NAMALWA (cell line): ENCODE measurements at places on chromosomes 16 and 17.

GRCh38 chr16:4574919-4575705 is 19.0 kb downstream of the C16orf96 start:
- DNase-seq, result no peak

DNA sequence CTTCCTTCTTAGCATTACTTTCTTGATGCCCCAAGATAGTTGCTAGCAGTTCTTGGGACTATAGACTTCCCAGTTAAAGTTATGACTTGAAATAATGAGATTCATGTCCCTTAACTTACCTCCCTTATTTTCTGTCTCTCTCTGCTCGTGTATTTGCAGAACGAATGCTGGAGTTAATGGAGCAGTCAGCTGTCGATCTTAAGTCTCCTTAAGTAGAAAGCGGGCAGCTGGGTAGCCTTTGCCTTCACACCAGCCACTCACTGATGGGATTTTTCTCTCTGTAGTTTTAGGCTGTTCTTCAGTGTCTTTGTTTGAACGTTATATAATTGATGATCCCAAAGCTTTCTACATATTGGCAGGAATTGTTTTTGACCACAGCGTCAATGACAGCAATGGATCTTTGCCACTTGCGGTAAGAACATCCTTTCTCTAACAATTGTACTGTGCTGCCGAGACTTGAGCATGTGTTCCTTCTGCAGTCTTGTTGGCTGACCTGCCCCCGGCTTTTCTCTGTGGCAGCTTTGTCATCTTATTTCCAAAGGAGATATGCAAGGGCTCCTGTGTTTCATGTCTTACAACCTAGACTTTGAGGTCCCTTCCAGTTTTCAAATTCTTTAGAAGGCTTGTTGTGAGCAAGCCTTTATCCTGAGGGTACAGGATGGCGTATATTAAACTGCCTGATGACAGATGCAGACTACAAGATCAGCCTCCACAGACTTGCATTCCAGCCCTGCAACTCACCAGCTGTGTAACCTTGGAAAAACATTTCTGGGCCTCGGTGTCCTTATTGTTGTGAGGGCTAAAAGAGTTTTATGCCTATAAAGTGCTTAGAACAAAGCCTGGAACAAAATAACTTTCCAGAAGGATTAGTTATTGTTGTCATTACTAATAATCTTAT is 25.1 kb upstream of the ABCA3 start:
- no peak for DNase-seq

DNA sequence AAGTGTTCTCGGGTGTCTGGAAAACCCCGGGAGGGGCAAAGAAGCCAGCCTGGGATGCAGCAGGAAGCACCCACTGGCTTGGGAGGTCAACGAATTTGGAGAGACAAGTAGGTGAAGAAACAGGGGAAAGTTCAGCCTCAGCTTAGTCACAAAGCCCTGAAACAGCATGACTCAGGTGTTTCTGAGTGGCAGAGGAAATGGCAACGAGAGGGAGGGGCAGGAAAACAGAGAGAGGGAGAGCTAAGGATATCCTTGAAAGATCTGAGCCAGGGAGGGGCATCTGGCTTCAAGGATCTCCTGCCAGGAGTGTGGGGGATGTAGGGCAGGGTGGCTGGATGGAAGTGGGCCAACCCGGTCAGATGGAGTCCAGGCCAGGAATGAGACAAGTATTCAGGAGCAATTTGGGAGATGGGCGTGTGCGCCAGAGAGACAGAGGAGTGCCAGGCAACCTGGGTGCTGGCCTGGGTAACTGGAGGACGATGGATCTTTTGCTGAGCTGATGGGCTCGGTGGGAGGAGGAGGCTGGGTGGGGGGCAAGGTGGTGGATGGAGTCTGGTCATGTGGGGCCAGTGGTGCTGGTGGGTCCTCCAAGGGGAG is 27.2 kb downstream of the ABCC3 start:
- no peak for DNase-seq

- DNase-seq, result no peak
Measured at GRCh38 chr17:17106756-17107155, 64.5 kb downstream of the MPRIP start.

DNA sequence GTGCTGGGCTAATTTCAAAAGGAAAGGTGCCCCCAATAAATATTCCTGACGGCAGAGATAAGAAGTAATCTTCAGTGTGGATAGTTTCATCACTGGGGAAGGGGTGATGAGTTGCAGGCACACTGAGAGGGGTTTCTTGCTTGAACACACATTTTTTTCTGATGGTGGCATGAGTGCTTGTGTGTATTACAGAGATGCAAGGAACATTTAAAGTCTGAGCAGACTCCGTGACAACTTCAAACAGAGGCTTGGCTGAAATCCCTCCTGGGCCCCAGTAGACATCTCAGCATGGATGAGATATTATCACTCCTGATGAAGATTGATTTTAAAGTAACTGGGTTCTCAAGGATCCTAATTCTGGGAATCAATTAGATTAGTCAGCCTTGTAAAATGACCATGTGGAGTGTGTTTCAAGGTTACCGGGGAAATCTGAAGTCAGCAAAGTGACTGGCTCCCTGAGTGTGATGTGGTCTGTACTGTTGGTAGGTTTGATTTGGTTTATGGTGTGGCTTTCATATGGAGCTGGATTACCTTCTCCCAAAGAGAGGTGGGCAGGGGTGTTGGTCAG is 435.8 kb upstream of the EEF2KMT start:
- DNase-seq, result no peak

GRCh38 chr16:24748242-24748641 is 18.8 kb downstream of the TNRC6A start:
- no peak for DNase-seq

DNA sequence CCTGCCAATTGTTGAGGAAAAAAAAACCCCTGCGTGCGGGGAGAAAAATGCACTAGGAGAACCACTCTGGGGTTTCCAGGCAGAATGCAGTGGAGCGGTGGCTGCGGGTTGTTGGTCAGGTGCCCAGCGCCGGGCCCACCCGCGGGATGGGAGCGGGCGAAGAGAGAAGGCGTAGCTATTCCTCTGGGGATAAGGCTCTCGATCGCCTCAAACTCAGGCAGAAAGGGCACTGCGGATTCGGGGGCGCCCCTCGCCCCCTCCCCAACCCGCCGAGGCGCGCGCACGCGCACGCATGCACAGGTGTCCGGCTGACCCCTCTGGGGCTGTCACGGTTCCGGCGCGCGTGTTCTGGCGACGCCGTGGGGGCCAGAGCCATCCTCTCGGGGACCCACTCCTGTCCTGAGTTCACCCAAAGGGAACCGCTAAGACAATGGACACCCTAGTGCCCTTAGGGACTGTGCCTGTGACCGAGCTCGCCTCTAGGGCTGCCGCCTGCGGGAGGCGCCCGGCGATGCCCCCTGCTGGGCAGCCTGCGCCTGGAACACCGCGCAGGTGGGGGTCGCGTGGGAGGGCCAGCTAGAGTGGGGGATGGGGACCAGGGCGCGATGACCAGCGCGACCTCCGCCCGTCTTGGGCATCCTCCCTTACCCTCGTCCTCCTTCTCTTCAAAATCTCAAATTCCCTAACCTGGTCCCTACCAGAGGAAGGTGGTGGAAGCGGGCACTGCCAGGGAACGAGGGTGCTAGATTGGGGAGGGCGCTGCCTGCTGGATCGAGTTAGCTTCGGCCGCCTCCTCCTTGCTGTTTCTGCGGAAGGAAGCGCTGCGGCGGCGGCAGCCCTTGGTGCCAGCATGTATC is 14.4 kb upstream of the CBX8 start:
- DNase-seq, result peak; percentile 72

- DNase-seq, result no peak
Measured at GRCh38 chr17:4080686-4081085, 62.1 kb downstream of the ZZEF1 start.

DNA sequence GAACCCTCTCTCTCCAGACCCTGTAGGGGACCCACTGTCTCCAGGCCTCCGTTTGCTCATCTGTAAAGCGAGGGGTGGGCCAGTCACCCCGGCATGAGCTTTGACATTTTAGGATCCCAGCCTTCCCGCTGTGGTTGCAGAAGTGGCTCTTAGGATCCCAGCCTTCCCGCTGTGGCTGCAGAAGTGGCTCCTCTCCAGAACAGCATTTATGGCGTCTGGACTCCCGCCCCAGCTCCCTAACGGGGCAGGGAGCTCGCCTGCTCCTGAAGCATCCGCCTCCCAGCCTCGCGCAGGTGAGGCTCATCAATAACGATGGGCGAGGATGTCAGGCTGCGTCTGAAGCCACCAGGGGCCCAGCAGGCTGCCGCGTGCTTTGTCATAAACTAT is 222.3 kb upstream of the TNRC6C start:
- DNase-seq, result no peak

GRCh38 chr17:77116371-77116860 is 24.4 kb upstream of the SEC14L1 start:
- DNase-seq, result no peak

GRCh38 chr16:77514500-77515220 is 79.8 kb upstream of the ADAMTS18 start:
- no peak for DNase-seq

GRCh38 chr17:721540-721937 is 6.9 kb upstream of the VPS53 start:
- no peak for DNase-seq

DNA sequence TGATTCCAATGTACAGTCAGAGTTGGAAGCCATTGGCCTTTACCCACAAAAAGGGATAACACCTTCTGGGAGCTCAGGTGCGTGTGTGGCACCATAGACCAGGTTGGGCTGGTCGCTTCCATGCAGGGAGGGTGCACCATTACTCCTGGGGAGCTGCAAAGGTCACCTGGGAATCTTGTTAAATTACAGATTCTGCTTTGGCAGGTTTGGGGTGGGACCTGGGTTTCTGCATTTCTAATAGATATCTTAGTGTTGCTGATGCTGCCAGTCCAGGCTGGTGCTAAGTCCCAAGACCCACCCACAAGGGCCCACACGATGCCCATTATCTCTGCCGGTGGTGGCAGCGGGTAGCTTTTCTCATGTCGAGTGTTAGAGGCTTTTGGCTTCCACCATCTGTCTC is 148.3 kb upstream of the CACNG5 start:
- no peak for DNase-seq

- no peak for DNase-seq
Measured at GRCh38 chr16:47778106-47778801, 317.1 kb downstream of the PHKB start.

- peak; percentile 25 for DNase-seq
Measured at GRCh38 chr17:1783834-1784611, 22.2 kb downstream of the SERPINF1 start.

DNA sequence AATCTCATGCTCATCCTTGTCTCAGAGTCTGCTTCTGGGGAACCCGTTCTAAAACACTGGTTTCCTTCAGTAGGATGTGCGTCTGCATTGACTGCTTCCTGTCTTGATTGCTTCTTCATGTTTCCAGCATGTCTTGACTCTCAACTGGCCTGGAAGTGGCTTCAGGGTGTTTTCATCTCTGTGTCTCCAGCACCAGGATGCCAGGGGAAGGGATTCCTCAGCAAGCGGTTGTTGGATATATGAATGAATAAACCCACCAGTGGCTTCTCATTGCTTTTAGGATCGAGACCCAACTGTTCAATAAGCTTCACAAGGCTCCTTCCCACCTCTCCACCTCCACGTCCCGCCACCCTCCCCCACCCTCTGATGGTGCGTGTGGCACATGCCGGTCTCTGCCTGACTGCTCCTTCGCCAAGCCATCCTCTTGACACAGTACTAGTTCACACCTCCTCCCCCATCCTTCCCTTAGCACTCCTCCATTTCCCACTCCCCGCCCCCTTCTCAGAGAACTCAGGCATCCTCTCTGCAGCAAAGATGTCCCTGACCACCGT is 14.1 kb upstream of the TNS4 start:
- no peak for DNase-seq

DNA sequence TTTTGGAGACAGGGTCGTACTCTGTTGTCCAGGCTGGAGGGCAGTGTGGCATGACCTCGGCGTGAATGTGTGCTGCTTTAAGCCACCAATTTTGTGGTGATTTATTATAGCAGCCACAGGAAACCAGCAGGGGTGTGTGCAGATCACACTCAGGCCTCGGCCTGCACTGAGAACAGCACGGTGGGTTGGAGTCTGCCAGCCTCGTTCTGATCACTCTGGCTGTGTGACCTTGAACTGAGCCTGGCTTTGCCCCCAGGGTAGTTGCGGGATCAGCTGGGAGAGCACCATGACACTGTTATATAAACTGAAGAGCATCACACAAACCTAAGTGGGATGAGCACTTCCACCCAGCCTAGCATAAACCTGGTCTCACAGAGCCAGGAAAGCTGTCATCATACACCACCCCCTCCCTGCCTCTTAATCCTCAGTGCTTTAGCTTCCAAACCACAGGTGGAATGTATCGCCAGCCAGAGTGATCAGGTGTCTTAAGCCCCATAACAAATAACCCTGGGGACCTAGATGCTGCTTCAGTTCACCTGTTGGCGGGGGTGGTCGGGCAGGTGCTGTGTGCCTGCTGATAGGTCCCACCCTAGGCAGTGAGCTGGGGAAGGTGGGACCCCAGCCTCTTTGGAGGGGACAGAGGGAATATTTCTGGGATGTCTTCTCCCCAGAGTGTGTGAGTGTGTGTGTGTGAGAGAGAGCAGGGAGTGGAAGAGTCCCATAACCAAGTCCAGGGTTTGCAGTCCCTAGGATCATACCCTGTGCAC is 28.6 kb upstream of the NDRG4 start:
- no peak for DNase-seq

- peak; percentile 57 for DNase-seq
Measured at GRCh38 chr16:31194898-31195297, 7.7 kb downstream of the PYCARD start.
